Glomerular endothelial cell (primary cell): ENCODE measurements at places on chromosomes 16 and 17.

DNA sequence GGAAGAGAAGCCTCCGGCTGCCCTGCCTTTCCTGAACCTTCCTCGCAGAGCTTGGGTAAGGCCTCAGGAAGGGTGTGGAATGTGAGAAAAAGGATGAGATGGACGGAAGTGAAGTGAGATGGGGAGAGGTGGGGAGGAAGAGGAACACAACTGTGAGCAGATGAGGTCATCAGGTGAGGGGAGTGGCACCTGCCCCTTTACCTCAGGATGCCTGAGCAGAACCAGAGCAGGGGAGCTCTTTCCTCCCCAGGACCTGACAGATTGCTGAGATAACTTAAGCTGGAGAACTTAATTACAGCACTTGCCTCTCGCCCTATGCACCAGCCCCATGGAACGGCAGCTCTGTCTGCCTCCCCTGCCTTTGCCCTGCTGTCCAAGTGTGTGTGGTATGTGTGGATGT lies 29.8 kb downstream of the TMEM132E start:
- DNase-seq = no peak

GRCh38 chr16:88317613-88317965 lies 65.2 kb upstream of the ZNF469 start:
- DNase-seq = no peak

- DNase-seq = no peak
These were observed 23.8 kb upstream of the SLC12A3 start for GRCh38 chr16:56841233-56841632.

GRCh38 chr17:82121660-82122629 lies 23.9 kb upstream of the FASN start:
- DNase-seq = no peak

DNA sequence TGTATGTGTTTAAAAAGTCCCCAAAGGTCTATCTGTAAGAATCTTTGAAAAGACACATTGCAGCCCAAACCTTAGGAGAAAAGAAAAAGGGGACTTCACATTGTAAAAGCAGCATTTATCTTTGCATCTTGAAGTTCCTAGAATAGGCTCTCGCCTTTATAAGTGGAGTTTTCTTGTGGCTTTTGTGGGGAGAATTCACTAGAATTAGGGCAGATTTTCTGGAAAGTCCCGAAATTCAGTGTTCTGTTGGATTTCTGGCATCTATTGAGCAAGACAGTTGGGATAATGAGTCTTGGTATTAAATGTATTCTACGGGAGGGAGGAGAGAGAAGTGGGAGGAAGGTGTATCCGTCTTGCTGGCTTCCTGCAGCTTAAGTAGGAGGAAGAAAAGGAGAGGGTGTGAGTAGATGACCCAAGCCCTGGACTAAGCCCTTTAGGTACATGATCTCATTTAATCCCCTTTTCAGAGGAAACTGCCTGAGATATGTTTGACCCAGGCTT lies 62.6 kb downstream of the PRKCA start:
- DNase-seq = no peak

DNA sequence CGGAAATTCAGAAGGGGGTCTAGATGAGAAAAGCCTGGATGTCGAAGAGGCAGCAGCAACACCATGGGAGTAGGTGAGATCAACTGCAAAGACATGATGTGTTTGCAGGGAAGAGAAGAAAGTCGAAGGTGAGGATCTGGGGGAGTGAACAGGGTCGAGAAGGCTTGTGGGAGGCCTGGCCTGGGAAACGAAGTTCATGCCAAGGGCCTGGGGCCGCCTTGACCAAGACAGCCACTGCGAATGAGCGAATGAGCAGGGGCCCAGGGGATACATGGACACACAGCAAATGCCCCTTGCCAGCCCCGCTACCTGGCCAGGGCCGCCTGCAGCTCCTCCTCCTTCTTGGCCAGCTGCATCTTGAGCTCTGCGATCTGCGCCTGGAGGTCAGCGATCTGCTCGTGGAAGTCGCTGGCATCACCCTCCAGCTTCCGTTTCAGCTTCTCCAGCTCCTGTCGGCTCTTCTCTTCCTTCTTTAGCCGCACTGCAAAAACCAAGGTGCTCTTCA lies 87.1 kb downstream of the NDE1 start:
- no peak for DNase-seq

DNA sequence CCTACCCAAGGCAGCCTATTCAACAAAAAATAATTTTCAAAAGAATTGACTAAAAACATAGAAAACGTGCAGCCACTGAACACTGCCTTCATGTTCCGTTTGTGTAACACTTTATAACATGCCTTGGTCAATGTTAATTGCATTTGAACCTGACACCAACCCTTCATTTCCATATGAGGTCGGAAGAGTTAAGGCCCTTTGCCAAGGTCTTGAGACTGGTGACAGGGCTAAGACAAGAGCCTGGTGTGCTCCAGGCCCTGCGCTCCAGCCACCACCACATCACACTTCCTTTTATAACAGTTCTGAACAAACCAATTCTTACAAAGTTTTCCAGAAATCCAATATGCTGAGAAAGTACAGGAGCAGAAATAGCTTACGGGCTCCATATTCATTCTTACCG lies 4.2 kb downstream of the BBS2 start:
- DNase-seq = no peak
